ENCODE measurements at places on chromosomes 7 and 10.

GRCh38 chr7:101507791-101508252 is 121.3 kb downstream of the MYL10 start:
- no peak for DNase-seq
- no peaks in the 10 kb centered on the region for H3K36me3 ChIP-seq
- no peak overlapping the region for H3K27ac ChIP-seq
- H3K27me3 ChIP-seq, result no peaks in the 10 kb centered on the region
- H3K4me3 ChIP-seq, result no peak overlapping the region

DNA sequence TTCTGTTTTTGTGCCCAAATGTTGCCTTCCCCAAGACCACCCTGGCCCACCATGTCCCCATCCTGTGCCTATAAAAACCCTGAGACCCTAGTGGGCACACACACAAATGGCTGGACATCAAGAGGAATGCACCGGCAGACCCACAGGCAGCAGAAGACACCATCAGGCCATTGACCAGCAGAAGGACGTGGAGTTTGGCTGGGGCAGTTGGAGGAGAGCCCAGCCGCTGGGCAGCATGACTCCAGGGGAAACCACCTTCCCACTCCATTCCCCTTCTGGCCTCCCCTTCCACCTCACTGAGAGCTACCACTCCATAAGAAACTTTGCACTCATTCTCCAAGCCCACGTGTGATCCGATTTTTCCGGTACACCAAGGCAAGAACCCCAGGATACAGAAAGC is 309.2 kb downstream of the CAMK1D start:
- no peak overlapping the region for H3K27ac ChIP-seq
- no peaks in the 10 kb centered on the region for H3K27me3 ChIP-seq
- H3K4me3 ChIP-seq, result no peak overlapping the region

- no peak overlapping the region for H3K4me3 ChIP-seq
- no peak for DNase-seq
- peak overlapping the region; percentile 72 for H3K27ac ChIP-seq
- no peaks in the 10 kb centered on the region for H3K36me3 ChIP-seq
- no peaks in the 10 kb centered on the region for H3K27me3 ChIP-seq
These were observed 62.0 kb upstream of the IGFBP3 start for GRCh38 chr7:45982907-45983719.

- H3K36me3 ChIP-seq, result no peaks in the 10 kb centered on the region
- no peak overlapping the region for H3K27ac ChIP-seq
These were observed 210.6 kb downstream of the KLF6 start for GRCh38 chr10:3574451-3574850.

DNA sequence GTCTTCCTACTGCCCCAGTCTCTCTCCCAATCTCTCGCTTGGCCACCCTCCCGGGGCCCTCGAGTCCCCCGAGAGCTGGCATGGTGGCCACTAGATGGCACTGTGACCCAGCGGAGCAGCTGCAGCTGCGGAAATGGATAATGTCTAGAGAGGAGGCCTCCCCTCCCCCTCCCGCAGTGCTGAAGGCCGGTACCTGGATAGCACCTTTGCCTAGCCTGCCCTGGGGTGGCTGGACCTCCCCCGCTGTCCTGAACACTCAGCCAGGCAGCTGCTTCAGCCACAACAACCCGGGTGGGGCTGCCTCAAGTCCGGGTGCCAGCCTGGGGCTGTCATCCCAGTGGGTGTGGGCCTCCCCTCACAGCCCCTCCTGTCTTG is 65.2 kb downstream of the GOLGA7B start:
- DNase-seq, result no peak
- H3K27ac ChIP-seq, result no peak overlapping the region
- H3K4me1 ChIP-seq, result no peaks in the 10 kb centered on the region
- no peaks in the 10 kb centered on the region for H3K27me3 ChIP-seq

DNA sequence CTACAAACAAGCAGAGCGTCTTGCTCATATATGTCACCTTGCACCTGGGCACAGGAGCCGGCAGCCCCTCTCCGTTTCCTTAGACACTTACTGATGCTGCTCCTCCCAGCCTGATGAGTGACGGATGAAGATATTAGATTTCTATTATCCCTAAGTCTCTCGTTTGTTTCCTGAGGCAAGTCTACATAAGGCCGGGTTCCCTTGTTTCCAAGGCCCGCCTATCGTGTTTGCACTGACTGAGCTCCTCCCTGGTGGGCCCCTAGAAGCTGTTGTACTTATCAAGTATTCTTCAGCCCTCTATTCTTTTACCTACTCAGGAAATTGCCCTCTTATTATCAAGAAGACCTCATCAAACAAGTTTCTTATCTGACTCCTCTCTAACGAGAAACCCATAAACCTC is 18.5 kb downstream of the SH3PXD2A start:
- no peaks in the 10 kb centered on the region for H3K36me3 ChIP-seq
- no peak for DNase-seq
- H3K4me1 ChIP-seq, result peaks cover 18% of the 10 kb centered on the region
- H3K27ac ChIP-seq, result no peak overlapping the region
- H3K4me3 ChIP-seq, result no peak overlapping the region

- no peak overlapping the region for H3K27ac ChIP-seq
- no peak overlapping the region for H3K4me3 ChIP-seq
- peaks cover 18% of the 10 kb centered on the region for H3K4me1 ChIP-seq
These were observed 30.7 kb downstream of the RTKN2 start for GRCh38 chr10:62237966-62238365.

DNA sequence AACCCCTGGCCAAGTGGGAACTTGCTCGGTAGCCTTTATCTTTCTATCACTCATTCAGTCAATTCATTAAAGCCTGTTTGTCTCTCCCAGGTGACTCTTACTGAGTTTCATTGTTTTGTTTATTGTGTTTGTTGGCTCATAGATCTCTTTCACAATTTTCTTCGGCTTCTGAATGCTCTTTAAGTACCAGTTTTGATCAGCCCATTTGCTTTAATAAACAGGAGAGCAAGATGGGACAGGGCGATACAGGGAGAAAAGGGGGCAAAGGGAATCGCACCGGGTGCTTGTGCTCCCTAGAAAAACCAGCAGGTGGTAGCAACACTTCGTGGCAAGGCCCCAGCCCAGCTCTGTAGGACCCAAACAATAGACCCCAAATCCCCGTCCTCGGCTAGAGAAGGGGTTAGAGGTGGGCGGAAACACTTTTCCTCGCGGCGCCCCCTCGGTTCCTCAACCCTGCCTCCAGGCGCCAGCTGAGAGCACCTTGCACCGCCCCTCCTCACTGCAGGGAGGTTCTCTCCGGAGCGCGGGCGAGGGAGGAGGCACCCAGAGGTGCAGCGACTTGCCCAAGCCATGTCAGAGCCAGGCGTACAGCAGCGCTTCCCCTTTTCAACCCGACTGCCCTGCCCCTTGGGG is 1.0 kb upstream of the EPHB6 start:
- no peak for DNase-seq
- H3K27ac ChIP-seq, result peak overlapping the region; percentile 71
- H3K27me3 ChIP-seq, result no peaks in the 10 kb centered on the region
- peak overlapping the region; percentile 90 for H3K4me3 ChIP-seq
- H3K36me3 ChIP-seq, result no peaks in the 10 kb centered on the region

- H3K4me1 ChIP-seq, result peaks cover 62% of the 10 kb centered on the region
- DNase-seq, result no peak
- no peak overlapping the region for H3K4me3 ChIP-seq
- peak overlapping the region; percentile 42 for H3K27ac ChIP-seq
These were observed 111.2 kb downstream of the GRK5 start for GRCh38 chr10:119318411-119319160.

DNA sequence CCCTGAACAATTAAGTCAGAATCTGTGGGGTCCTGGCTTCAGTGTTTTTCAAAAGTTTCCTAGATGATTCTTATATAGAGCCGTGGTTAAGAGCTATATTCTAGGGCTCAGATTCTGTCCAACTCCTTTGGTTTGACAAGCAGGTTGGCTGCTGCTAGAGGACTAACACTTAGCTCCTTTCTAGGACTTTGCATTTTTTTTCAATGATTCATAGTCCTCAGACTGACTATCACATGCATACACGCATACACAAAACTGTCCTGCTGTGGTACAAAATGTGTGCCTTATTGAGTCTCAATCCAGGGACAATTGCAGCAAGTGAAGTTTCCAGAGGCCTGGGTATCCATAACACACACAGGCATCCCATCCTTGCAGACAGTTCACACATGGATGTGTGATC is 392.0 kb downstream of the NRG3 start:
- no peaks in the 10 kb centered on the region for H3K4me1 ChIP-seq
- DNase-seq, result no peak
- no peak overlapping the region for H3K4me3 ChIP-seq
- no peaks in the 10 kb centered on the region for H3K27me3 ChIP-seq
- no peak overlapping the region for H3K27ac ChIP-seq
- H3K36me3 ChIP-seq, result no peaks in the 10 kb centered on the region

DNA sequence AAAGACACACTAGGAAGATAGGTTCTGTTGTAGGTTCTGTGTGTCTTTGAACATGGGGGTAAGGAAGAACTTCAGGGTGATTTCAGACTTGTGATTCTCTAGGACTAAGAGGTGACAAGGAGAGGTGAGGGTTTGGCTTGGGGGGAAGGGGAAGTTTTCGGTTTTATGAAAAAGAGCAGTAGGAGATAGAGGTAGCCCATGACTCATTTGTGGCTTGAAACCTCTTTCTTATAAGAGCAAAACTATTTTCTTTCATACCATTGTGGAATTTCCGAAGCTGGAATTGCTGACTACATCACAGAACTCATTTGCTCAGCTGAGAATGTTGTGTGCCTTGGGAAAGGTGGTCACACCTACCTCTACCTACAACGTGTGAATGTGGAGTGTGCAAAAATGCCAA is 39.6 kb upstream of the IKZF1 start:
- H3K27me3 ChIP-seq, result no peaks in the 10 kb centered on the region
- no peak overlapping the region for H3K27ac ChIP-seq
- no peak for DNase-seq
- no peaks in the 10 kb centered on the region for H3K4me1 ChIP-seq
- H3K4me3 ChIP-seq, result no peak overlapping the region

- no peaks in the 10 kb centered on the region for H3K4me1 ChIP-seq
- no peaks in the 10 kb centered on the region for H3K27me3 ChIP-seq
- H3K36me3 ChIP-seq, result no peaks in the 10 kb centered on the region
- no peak overlapping the region for H3K27ac ChIP-seq
These were observed 75.1 kb downstream of the RELN start for GRCh38 chr7:103914147-103914899.

DNA sequence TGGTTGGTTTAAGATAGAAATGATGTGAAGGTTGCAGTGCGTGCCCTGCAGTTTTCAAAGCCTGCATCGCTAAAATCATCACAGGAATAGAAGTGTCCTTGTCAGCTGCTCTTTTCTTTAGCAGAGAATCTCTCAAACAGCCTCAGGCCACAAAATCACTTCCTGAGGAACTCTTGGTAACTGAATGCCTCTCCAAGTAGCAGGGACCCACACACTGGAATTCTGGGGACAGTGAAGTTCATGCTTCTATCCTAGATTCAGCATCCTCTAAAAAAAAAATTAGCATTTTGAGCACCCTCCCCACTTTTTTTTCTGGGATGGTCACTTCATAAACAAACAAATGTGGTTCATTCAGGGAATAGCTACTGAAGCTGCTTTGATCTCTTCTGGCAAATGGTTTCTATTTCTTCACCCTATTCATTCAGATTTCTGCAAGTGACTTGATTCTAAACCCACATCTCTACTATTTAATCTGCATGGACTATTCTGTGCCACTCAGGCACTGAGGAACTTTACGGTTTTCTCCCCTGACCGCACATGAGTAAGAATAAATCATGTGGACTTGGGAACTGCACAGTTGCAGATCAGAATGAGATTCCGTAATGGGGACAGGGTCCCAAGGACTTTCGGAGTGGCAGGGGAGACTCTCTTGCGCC is 306.9 kb downstream of the FRMD4A start:
- no peak overlapping the region for H3K27ac ChIP-seq
- no peaks in the 10 kb centered on the region for H3K4me1 ChIP-seq
- no peaks in the 10 kb centered on the region for H3K27me3 ChIP-seq
- no peak for DNase-seq
- peak overlapping the region; percentile 2 for H3K4me3 ChIP-seq

GRCh38 chr10:72552857-72553256 is 73.0 kb downstream of the MICU1 start:
- DNase-seq, result no peak
- peaks cover 18% of the 10 kb centered on the region for H3K36me3 ChIP-seq
- no peak overlapping the region for H3K4me3 ChIP-seq

- H3K27me3 ChIP-seq, result no peaks in the 10 kb centered on the region
- H3K36me3 ChIP-seq, result no peaks in the 10 kb centered on the region
- H3K4me1 ChIP-seq, result peaks cover 85% of the 10 kb centered on the region
- H3K4me3 ChIP-seq, result no peak overlapping the region
- no peak for DNase-seq
These were observed 16.4 kb downstream of the ITPRIP start for GRCh38 chr10:104321725-104322415.
